ENCODE measurements at places on chromosomes 12 and 14.

- no peak for DNase-seq
Measured at GRCh38 chr12:4121506-4122020, 152.0 kb upstream of the CCND2 start.

DNA sequence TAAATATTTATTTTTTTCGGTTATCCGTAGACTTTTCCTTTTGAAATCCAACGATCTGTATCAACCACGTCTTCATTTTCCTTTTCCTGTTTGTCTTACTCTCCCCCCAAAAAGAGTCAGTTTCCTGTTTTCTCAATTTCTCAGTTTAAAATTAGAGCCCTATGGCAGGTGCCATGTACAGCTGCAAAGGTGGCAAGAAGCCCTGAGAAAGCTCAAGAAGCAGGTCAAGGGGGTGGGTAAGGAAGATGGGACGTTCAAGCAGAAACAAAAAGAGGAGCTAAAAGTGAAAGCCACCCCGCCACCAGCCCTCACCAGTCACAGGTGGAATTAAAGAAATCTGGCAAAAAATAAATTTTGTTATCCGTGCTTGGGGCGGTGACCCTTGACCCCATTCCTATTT is 26.7 kb downstream of the SLC35E3 start:
- DNase-seq: no peak

- no peak for DNase-seq
Measured at GRCh38 chr12:47249719-47250357, 170.1 kb upstream of the AMIGO2 start.

DNA sequence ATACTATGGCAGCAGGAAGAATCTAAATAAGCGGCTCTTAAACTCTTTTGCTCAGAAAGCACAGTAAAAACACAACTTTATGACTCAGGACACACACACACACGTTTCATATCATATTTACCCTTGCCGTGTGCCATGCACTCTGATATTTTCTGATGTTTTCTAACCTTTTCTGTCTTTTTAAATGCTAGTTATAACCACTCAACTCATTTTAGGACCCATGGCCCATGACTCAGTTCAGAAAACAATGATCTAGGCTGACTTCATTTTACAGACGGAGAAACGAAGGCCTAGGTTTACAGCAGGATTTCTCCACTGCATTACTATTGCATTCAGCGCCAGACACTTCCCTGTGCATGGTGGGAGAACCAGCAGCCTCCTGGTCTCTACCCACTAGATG is 9.1 kb downstream of the VWF start:
- no peak for DNase-seq

DNA sequence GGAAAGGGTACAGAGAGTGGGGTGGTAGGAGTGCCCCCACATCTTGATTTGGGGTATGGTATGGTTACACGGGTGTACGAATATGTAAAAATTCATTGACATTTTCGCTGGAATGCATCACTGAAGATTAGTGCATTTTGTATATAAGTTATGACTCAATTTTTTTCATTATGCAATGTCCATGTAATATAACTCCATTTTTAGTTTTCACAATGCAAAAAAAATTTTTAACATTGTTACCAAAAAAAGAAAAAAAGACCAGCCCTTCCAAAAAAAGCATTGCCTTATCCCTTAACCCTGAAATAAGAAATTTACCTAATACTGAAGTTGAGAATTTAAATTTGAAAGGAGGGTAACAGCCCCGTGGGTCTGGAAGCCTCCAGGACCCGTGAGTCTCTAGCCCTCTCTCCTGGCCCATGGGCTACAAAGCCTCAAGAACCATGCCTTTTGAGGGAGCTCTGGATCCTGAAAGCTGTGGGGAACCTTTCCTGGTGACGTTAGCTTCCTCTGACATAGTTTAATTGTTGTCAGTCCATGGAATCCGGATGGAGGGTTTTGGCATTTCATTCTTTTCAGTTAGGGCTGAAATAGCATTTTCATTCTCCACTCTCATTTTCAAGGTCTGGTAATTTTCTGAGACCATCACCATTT is 55.6 kb upstream of the ACTN1 start:
- DNase-seq: no peak

- DNase-seq: peak; percentile 65
Measured at GRCh38 chr12:54053751-54054741, at the start of gene HOXC4. Gene HOXC4, plus strand, starts transcription at chr12:54053835. Its CDS starts 88 bp downstream, at chr12:54053923.

GRCh38 chr12:85273381-85274314 is 6.4 kb upstream of the ALX1 start:
- DNase-seq: peak; percentile 64

GRCh38 chr12:64385468-64385867 is 5.1 kb downstream of the C12orf56 start:
- DNase-seq: no peak

GRCh38 chr14:77302926-77303325 is 17.8 kb downstream of the POMT2 start:
- DNase-seq: no peak

GRCh38 chr14:87894920-87895319 is 98.1 kb downstream of the GALC start:
- DNase-seq: no peak

All from eye (tissue), 1 donor.